ENCODE measurements at places on chromosomes 3 and 15.

DNA sequence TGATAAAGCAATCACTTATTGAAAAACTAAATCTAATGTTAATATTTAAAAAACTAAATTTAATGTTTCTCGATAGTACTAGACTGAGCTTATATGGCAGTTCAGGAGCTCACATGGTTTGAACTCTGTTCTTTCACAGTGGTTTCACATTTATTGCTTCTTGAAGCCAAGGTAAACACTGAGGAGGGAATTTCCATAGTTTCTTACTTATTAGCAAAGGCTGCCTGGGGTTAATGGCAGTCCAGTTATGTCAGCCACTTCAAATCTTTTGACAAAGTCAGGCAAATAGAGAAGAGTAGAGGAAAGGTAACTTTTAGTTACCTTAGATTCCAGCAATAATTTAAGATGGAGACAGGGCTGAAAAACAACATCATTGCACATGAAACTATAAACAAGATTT lies 831.5 kb downstream of the ROBO2 start:
- DNase-seq: no peak

GRCh38 chr15:48939648-48940047 lies 24.1 kb downstream of the SHC4 start:
- DNase-seq: no peak

DNA sequence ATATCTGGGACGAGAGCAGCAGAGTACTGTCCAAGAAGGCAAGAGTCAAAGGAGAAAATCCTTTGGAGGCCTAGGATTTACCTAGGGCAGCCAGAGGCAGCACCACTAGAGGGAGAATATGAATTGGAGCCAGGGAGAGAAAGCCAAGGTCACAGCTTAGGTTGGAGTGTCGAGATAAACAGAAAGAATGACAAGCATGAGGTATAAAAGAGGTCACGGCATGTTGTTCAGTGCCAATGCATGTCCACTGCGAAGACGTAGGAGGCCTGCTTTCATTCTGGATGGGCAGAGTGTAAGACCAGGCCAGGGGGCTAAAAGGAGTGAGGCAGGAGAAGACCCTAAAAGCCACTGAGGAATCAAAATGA lies 47.2 kb downstream of the THBS1 start:
- no peak for DNase-seq

GRCh38 chr3:185658504-185658912 lies 72.4 kb downstream of the SENP2 start:
- no peak for DNase-seq

DNA sequence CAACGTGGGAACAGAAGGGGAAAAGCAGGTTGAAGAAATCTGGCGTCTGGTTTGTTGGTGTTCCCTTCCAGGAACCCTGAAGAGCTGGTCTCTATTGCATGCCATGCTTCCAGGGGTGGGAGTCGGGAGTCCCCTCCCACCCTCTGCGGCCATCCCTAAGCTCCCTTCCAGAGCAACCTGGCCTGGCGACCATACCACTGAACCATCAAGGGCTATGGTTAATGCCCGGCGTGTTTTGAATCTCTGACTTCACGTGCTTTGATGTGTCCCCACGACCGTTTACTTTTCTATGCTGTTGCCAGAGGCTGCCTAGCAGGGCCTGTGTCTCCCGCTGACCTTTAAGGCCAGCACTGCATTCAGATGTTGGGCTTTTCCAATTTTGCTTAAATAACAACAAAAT lies 696 bp upstream of the SNRK start:
- DNase-seq: no peak

GRCh38 chr15:80685628-80686027 lies 9.5 kb upstream of the ABHD17C start:
- DNase-seq: no peak

DNA sequence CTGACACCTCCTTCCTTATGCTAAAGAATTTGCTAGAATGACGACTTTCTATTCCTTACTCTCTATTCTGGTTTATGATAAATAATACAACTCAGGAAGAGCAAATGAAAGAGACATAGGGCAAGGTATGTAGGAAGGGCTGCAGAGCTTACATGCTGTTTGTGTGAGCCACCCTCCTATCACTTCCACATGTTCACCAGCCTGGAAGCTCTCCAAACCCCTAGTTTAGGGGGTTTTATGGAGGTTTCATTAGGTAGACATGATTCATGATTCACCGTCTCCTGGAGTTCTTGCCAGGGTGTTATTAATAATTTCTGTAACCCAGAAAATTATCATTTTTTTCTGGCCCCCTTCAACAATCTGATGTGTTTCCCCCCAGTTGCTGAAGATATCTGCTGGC lies 172.1 kb upstream of the COL8A1 start:
- no peak for DNase-seq

- DNase-seq: no peak
Measured at GRCh38 chr15:76342382-76343201, 6.0 kb downstream of the ISL2 start.

GRCh38 chr3:141266186-141266585 lies 34.6 kb downstream of the PXYLP1 start:
- no peak for DNase-seq

GRCh38 chr3:196215493-196216020 lies 777 bp upstream of the SLC51A start:
- DNase-seq: no peak

- no peak for DNase-seq
Measured at GRCh38 chr3:174342941-174343501, 516.1 kb upstream of the NAALADL2 start.

DNA sequence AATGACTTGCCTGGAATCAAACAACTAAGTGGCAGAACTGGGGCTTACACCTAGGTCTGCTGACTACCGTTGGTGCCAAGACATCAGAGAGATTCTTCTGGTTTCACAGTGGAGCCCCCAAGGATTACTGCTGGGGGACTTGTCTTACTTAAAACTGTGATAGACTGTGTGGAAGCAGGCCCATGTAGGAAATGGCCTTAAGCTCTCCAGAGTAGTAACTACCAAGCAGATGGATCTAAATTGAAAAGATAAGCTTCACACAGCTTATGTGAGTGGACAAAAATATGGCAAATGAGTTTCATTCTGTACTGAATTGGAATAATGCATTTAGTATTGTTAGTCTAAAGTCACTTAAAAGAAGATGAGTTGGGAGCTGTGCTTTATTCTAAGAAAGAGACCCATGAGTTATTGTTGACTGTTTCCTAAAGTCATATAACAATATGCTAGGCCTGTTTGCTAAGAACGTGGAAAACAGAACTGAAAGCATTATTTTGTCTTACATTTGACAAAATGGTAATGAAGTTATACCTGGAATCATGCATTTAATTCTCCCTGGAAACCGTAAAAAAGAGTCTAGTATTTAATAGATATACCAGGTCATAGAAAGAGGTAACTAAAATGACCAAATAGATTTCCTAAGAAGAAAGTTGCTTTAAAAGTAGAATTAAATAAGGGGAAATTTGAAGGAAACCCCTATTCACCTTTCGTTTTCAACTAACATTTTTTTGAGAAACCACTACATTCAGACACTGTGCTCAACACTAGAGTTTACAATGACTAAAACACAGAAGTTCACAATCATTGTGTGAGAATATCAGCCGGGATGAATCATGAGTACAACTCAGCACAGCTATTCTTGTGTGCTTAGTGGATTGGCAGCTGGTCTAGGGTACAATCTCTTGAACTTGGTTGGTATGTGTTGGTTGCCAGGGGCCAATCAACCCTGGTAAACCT lies 13.0 kb upstream of the MAPK6 start:
- no peak for DNase-seq

DNA sequence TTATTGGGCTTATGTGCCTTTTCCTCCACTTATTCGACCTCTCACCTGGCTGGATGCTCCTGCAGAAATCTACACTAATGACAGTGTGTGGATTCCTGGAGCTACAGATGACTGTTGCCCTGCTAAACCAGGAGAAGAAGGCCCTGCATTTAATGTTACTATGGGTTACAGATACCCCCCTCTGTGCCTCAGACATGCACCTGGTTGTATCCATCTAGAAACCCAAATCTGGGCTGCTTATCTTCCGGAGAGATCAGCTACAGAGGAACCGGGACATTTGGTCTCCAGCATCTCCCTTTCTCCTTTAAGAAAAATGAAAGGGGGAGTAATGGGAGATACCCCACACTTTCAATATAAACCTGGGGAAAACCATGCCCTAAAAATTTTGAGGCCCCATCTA lies 710.0 kb downstream of the ROBO1 start:
- DNase-seq: no peak

DNA sequence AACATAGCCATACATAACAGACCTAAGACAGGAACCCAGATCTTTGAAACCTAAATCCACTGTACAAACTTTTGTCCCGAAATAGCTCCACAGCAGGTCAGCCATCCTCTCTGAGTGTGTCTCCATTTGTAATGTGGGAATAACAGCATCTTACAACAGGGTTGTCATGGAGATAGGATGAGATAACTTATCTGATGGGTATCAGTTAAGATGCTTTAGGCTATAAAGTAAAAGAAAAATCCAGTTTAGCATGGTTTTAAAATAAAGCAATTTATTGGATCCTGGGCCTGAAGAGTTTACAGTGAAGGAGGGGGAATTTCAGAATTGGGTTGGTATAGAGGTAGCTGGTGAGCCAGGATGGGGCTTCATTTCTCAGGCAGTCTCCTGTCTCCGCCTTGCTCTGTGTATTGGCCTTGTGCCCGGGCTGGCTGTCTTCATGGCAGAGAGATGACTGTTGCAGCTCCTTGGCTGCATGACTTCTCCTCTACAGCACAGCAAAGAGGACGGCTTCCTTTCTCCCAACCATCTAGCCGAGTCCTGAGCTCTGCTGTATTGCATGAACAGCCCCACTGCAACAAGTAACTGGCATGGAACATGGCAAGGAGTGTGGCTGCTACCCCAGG lies 131.9 kb upstream of the PROK2 start:
- DNase-seq: no peak

DNA sequence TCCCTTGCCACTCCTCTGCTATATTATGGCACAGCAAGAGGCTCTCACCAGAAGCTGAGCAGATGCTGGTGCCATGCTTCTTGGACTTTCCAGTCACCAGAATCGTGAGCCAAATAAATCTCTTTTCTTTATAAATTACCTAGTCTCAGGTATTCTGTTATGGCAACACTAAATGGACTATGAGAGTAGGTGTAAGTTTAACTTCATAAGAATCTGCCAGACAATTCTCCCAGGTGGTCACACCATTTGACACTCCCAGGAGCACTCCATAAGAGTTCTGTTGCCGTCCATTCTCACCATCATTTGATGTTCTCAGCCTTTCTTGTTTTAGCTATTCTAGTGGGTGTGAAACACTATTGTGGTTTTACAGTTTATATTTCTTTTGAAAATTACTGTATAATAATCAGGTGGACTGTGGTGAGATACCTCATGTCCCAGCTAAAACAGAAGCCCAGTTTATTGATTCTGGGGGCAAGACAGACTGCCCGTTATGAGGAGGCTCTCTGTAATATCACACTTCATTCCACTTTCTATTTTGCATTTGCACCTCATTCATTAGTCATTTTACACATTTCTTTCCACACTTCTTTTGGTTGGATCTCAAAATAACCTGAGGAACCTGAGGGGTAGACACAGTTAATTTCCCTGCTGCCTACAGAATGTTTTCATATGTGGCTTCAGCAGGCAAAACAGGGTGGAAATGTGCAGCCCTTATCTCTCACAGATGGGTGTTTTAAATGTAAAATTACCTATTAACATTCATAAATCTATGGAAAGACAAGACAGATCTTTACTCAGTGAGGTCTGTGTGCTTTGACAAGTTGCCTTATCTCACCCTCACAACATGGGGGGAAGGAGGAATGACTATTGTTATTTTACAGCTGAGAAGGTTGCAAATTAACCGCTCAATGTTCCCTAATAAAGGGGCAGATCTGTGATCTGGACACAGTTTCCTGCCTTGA lies 42.1 kb downstream of the CDCP1 start:
- DNase-seq: no peak

- DNase-seq: no peak
Measured at GRCh38 chr15:59446232-59446957, 8.4 kb downstream of the FAM81A start.

- DNase-seq: peak; percentile 89
Measured at GRCh38 chr3:86890741-86891396, 100.1 kb downstream of the VGLL3 start.

DNA sequence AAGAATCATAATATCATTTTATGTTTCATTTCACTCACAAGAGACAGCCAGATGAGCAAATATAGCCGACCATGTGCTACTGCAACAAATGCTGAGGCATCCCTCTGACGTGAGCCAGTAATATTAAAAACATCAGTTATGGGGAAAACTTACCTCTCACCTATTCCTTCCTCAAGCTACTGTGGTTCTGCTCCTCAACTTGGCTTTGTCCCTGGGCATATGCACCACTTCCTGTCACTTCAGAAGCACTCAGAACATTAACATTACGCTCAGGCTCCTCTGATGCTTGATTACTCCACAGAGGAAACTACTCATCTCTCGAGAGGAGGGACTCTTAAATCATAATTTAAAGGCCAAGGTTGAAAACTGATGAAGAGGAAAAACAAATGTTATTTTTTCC lies 457.0 kb upstream of the ALCAM start:
- DNase-seq: no peak

GRCh38 chr15:61035311-61035710 lies 193.8 kb downstream of the RORA start:
- no peak for DNase-seq

- DNase-seq: no peak
Measured at GRCh38 chr15:51311510-51311909, 26.9 kb downstream of the CYP19A1 start.

DNA sequence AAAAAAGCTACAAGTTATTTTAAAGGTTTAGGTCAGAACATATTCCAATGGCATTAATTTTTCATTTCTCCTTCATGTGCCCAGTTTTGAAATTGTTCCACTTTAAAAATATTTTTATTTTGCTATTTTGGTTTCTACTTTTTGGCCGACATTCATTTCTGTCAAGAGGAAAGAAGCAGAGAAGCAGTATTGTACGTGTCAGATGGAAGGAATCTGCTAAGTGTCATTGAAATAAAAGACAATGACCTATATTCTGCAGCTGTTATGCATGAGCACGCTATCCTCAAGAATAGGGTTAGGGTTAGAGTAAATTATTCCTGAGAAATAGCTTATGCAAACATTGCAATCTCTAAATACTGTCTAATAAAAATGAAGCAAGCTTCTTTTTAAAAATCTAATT lies 941.7 kb downstream of the TUSC7 start:
- DNase-seq: no peak

All from HAP-1 (cell line).